ENCODE measurements at places on chromosomes 1 and 21.

DNA sequence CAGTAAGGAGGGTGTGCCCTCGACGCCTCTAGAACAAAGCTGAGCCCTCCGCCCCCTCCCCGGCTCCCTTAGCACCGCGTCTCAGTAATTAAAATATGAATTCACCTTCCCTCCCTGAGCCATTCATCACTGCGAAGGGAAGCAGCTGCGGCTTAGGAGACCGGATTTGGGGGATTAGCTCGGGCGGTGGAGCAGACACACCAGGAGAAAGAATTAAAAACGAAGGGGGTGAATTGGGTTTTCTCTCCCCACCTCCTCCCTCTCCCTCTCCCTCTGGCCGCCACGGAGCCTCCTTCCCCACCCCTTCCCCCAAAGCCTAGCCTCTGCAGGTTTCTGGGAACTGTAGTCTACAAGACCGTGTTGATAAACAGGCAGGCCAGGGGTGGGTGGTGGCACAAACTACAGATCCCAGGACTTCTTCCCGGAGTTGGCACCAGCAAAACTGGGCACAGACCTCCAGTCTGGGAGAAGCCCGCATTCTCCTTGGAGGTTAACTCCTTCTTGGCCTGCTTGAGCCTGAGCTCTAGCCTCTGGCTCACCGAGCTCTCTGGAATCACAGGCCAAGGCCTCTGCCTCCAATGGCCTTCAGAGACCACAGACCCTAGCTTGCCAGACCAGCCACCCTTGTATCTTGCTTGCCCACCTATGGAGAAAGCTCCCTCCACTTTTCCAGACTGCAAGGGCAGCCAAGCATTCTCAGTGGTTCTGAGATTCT, 10.8 kb downstream of the BLACAT1 start:
- DNase-seq: no peak

- DNase-seq: no peak
Observed at GRCh38 chr1:154206196-154206595, at the start of gene CFAP141. CFAP141 (minus strand) TSS chr1:154206333; CDS start chr1:154206307, 26 bp downstream.

GRCh38 chr1:157178490-157178889, 40.3 kb upstream of the ETV3 start:
- no peak for DNase-seq

GRCh38 chr1:107135463-107135862, 5.4 kb upstream of the NTNG1 start:
- peak; percentile 22 for DNase-seq

DNA sequence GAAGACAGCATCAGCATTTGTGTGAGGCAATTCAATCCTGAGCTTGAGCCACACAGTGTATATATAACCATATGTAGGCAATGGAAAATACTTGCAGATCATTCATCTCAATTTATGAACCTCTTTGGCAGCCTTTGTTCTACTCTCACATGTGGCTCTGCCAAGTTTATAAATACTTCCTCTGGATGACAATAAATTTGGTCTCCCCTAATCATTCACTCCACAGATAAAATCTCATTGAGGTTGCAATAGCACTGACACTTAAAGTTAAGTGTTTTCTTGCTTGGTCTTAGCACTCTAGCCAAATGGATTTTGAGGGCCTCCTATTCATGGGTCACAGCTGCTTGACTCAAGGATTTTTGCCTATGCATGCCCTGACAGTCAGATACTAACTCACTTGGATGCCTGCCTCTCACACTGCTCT, 136.6 kb upstream of the VANGL1 start:
- DNase-seq: no peak

DNA sequence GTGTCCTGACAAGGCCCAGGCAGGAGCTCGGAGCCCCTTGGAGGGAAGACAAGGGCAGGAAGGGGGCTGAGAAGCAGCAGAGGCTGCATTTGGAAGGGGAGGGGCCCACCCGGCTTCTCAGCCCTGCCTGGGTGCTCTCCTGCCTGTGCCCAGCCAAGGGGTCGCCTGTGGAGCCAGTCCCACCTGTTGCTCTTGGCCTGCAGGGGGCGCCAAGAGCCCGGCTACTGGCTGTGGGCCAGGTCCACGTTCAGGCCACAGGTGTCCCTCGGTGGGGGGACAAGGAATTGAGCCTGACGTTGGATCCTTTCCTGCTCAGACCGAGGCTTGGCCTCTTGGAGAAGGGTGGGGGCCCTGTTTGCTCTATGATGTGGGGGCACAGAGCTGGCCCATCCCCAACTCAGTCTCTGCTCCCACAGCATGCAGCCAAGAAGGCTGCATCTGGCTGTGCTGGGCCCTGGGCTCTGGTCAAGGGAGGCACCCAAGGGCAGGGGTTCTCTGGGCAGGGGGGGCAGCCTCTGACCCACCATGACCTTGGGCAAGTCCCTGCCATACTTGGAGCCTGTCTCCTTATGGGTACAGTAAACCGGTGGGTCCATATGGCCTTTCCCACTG, 10.9 kb downstream of the WNT4 start:
- peak; percentile 77 for DNase-seq

DNA sequence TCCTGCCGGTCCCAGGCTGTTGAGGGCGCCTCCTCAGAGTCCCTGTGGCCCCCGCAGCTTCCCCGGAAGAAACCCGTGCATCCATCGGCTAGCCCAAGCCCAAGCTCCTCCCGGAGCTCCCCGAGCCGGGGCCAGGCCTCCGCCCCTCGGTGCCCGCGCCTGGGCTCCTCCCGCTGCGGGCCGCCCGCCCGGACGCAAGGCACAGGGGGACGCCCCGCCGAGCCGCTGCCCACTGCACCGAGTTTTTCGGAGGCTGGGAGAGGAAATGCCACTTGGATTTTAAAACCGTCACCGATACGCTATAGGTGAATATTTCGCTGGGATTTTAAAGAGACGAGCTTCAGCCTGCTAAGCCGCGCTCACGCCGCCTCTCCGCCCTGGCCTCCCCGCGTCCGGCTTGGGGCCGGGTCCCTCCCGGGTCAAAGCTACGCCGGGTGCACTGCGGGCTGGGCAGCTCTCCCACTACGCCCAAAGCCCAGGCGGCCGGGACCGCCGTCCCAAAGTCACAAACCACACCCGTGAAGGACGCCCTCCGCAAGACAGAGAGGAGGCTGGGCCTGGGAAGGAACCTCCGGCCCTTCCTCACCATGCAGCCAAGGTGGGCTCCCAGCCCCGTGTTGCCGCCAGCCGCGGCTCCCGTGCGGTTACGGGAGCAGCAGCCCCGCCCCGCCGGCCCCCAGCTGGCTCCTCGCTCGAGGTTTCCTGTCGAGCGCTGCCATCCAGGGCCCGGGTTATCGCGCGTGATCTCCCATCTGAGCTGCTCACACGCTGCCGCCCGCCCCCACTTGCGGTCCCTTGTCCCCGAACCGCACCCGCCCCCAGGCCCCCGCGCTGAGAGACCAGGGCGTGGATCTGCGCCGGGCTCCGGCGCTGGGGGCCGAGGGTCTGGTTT, 63.2 kb downstream of the CD247 start:
- peak; percentile 86 for DNase-seq

- DNase-seq: no peak
Observed at GRCh38 chr1:24294228-24294672, 24.9 kb upstream of the GRHL3 start.

DNA sequence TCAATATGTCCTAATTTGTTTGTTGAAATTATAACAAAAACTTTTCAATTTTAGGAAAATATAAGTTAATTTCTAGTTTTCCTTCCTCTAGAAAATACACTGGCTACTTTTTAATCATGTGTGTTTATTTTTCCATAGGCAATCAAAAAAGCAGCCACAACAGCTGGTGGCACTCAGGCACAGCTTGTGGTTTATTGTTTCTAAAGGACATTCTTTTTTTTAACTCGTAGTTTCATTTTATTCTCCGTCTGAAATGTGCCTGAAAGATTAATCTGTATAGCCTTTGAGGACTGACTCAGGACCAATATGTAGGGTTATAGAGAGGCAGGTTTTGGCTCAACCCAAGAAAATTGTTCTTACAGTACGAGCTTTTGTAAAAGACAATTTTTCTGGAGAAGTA, 20.7 kb upstream of the STX12 start:
- DNase-seq: no peak

DNA sequence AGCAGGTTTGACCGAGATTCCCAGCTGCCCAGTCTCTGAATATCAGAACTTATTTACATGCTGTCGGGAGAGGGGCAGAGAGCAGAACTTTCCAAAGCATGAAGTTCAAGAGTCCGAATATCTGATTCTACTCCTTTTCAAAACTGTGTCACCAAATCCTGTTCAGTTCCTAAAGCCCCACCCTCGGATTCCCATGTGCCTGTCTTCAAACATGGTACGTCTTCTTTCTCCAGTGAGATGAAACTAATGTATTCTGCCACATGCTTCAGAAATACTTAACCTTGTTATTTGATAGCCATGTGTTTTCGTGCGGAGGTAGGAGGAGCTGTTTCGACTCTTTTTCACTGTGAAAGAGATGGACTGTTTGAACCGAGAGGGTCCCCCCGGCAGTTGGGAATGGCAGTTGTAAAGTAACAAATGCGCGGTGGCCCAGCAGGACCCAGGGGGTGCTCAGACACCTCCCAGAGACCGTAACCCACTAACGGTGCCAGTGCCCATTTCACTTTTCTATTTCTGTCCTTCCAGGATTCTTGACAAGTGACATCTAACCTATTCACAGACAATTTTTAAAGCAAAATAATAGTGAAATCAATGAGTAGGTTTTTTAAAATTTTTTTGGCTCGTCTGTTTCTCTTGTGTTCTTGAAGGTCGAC, 67.2 kb downstream of the ZBTB18 start:
- DNase-seq: no peak

DNA sequence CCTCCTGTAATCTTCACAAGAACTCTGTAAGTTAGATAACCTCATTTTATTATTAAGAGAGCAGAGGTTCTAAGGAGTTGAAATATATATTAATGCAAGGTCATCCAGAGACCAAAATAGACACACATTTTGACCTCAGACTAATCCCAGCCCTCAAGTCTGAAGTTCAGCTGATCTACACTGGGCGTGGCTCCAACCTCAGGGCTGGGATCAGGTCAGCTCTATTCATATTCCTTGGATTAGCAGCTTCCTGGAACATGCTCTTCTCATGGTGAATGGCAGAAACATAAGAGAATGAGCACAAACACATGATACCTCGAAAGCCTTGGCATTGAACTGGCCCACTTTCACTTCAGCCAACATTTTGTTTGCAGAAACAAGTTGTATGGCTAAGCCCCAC, 200.8 kb upstream of the ST6GALNAC5 start:
- DNase-seq: no peak

GRCh38 chr1:196178083-196178635, 430.1 kb downstream of the KCNT2 start:
- DNase-seq: no peak

DNA sequence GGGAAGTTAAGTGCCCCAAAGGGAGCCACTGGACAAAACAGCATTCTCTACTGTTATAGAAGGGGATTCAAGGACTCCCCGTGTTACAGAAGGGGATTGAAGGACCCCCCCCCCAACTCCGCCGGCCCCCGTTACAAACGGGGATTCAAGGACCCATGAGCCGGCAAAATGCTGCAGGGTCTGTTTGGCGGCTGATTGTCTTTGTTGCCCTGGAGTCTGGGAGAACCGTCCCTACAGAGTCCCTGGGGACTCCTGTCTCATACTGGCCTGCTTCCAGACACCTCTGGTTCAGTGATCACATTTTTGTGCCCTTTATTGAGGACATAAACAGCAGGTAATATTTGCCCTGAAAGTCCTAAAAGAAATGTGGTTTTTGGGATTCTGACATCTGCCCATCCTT, 96.4 kb downstream of the SYF2 start:
- DNase-seq: no peak

- DNase-seq: no peak
Observed at GRCh38 chr21:34845521-34846451, 177.0 kb downstream of the CLIC6 start.

GRCh38 chr1:2977886-2978611, 43.2 kb upstream of the ACTRT2 start:
- no peak for DNase-seq

DNA sequence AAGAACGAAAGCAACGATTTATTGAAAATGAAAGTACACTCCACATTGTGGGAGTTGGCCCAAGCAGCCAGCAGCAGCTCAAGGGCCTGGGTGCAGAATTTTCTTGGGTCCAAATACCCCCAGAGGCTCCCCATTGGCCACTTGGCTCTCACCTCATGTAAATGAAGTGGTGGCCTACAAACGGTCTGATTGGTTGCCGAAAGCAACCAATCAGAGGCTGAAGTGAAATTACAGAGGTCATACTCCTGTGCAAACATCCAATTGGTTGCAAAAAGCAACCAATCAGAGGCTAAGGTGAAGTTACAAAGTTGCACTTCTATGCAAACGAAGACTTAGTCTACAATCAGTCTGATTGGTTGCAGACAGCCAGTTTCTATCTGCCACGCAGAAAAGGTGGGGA, 31.9 kb downstream of the FAM163A start:
- no peak for DNase-seq

- DNase-seq: no peak
Observed at GRCh38 chr1:93093332-93094006, 14.4 kb downstream of the MTF2 start.

DNA sequence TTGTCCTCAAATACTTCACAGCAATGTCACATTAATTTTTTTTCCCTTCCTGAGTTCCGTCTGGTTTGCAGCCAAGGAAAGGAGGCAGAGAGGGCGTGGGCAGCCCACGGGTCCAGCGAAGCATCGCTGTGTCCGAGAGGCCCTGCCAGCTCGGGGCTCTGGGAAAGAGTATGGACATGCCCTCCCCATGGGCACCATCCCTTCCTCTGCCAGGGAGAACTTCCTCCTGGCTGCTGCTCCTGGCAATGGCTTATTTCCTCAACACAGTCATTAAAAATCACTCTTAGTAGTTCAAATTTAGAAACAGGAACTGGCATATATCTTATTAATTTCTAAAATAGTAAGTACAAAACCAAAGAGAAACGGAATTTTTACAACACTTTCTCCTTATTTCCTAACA, 115.4 kb downstream of the RIPK4 start:
- DNase-seq: no peak

DNA sequence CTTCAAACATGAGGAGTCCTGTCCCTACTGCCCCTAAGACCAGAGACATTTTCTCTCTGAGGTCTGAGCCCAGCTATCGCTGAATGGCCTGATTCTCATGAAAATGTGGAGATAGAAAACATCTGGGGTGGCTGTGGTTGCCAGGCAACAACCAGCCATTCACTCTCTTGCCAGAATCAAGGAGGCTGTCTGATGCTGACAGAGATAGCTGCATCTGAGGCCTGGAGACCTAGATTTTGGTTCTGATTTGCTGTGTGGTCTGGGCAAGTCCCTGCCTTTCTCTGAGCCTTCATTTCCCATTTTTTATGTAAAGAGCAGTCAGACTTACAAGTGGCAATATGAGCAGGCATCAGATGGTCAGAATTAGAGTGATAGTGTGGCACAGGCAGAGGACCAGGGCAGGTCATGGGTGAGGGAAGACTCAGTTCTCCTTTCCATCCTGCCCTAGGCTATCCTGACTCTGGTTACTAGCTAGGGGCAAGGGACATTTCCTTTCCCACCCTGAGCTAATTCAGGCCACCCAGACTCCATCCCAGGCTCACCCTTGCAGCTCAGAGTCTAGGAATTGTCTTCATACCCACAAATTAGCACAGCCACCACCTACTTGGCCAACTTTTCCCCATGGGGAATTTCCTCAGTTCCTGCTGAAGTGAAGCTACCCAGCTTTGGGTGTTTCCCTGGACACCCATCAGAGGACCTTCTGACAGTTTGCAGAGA, 20.0 kb upstream of the RNF19B start:
- no peak for DNase-seq

Measured in activated T-cell treated with anti-CD3 and anti-CD28 coated beads, Interleukin-2, amount 50 U/mL, for 48 hours (primary cell).